Upper lobe of left lung (tissue), 6 donors: ENCODE measurements at places on chromosomes 2 and 18. TPM values are rescaled to one million over a fixed set of nuclear protein-coding genes. Genes with fewer than 3 reads are reported as not detected.

The CRACDL gene
- total RNA-seq, result 22.5 TPM

- DNase-seq, result no peak
Measured at GRCh38 chr18:48072428-48073204, 142.2 kb upstream of the SMAD2 start.

DNA sequence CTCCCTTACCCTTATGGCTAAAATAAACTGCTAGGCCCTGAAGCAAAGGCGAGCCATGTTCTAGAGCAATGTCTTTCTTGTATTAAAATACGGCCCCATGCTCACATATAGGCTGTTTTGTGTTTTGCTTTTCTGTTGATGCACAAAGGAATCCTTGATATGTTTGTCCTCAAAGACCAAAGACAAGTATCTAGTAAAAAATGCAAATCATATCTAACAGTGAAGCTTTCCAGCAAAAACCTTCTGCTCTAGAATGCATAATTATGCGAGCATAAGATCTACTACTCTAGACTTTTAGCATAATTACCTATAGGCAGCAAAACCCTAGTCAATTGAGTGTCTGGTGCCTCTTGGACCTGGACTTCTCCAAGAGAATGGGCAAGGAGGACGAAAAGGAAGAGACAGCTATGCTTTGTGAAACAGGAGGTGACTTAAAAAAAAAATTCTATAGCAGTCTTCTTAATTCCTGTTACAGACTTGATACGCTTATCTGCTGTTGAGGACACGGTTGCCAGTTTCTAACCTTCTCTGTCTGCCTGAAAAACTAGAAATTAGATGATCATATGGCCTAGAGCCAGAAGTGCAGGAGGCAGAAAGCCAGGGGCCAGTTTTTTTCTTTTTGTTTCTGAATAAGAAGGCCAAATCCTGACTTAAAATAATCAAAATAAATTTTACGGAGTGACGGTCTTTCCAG lies 1.5 kb upstream of the AMMECR1L start:
- no peak for DNase-seq

The LAMA3 gene
- 88.2 TPM for total RNA-seq

GRCh38 chr2:109613081-109613921 lies 465 bp downstream of the SEPTIN10 start:
- peak; percentile 95 for DNase-seq

GRCh38 chr2:27954221-27954673 lies 63.7 kb downstream of the BABAM2 start:
- DNase-seq, result no peak

GRCh38 chr2:84481702-84482101 lies 22.6 kb upstream of the SUCLG1 start:
- DNase-seq, result no peak

The LNPK gene
- 8.4 TPM for total RNA-seq

- DNase-seq, result no peak
Measured at GRCh38 chr2:135149251-135149650, 97.2 kb downstream of the RAB3GAP1 start.

The SPHKAP gene
- not detected for total RNA-seq

The AGPS gene
- 39.1 TPM for total RNA-seq

DNA sequence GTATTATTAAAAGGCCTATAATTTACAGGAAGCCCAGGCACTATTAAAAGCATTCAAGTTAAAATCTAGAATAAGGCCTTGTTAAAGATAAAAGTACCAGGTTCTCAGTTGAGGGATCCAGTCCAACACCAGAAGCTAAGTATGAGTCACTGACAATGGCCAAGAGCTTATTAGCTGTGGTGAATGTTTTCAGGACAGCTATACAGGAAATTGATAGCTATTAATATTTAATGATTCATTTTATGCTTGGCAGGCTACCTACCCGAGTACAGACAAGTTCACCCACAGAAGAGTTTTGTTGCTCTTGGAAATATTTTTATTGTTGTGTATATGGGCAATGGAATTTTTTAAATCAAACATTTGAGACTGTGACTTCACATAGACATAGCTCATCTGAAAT lies 729.6 kb upstream of the ZNF804A start:
- DNase-seq, result no peak

The DCC gene
- total RNA-seq, result 1.3 TPM

DNA sequence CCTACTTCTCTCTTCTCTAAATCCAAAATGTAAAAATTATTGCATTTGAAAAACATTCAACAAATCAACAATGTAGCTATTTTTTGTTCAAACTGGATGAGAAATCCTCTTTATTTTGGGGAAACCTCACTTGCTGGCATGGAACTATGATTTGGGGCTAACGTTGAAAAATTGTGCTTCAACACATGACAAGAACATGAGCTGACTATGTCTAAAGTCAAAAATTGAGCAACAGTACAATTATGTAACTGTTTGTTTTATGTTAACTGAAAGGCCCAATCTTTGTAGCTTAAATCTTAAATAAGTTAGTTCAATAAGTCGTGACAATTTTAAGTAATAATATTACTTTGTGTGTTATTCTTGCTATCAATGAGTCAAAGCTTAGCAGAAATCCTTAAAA lies 67.3 kb downstream of the TMEFF2 start:
- DNase-seq, result no peak

- no peak for DNase-seq
Measured at GRCh38 chr2:726169-726568, 49.0 kb upstream of the TMEM18 start.

GRCh38 chr2:32745191-32745590 lies 117.3 kb downstream of the TTC27 start:
- no peak for DNase-seq

The LDLRAD4 gene
- total RNA-seq, result 19.5 TPM
